Stromal cell of bone marrow (primary cell): ENCODE measurements at places on chromosomes 3 and 15.

DNA sequence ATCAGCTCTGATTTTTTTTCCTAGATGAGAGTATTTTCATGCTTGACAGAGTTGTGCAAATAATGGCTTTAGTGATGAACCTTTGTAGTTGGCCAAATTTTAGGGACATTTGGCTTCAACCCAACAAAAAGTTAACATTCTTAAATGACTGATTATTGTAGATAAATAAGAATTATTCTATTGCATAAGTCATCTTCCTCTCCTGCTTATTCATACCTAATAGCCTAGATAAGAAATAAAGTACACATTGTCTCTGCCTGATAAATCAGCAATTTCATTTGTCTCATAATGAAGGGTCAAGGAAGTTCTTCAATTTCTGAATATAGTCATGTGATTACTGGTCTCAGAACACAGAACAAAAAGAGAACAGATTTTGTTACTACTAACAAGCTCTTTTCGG lies 428.9 kb upstream of the IL12A start:
- DNase-seq: no peak

- DNase-seq: no peak
Observed at GRCh38 chr3:163879172-163879571, 1199.1 kb downstream of the SI start.

GRCh38 chr3:184648636-184649035 lies 63.2 kb downstream of the MAGEF1 start:
- DNase-seq: no peak

DNA sequence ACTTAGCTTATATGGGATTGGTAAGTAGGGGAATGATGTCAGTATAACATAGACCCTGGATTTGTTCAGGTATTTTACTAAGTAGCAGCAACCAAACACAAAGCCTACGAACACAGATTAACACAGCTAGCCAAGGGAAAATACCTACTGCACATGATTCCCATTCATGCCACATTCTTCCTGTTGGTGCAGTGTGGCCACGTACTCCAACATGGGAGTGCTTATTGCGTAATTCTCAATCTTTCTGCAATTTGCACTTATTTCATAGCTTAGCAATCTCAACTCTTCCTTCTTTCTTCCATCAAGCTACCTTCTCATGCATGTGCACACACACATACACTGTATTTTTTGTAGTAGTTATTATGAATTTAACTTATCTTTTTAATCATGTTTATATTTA lies 186.8 kb downstream of the IL5RA start:
- DNase-seq: no peak

- peak; percentile 81 for DNase-seq
Observed at GRCh38 chr3:111747490-111747889, 111.6 kb upstream of the PHLDB2 start.

GRCh38 chr3:159866201-159866746 lies 122.4 kb upstream of the IL12A start:
- DNase-seq: no peak

DNA sequence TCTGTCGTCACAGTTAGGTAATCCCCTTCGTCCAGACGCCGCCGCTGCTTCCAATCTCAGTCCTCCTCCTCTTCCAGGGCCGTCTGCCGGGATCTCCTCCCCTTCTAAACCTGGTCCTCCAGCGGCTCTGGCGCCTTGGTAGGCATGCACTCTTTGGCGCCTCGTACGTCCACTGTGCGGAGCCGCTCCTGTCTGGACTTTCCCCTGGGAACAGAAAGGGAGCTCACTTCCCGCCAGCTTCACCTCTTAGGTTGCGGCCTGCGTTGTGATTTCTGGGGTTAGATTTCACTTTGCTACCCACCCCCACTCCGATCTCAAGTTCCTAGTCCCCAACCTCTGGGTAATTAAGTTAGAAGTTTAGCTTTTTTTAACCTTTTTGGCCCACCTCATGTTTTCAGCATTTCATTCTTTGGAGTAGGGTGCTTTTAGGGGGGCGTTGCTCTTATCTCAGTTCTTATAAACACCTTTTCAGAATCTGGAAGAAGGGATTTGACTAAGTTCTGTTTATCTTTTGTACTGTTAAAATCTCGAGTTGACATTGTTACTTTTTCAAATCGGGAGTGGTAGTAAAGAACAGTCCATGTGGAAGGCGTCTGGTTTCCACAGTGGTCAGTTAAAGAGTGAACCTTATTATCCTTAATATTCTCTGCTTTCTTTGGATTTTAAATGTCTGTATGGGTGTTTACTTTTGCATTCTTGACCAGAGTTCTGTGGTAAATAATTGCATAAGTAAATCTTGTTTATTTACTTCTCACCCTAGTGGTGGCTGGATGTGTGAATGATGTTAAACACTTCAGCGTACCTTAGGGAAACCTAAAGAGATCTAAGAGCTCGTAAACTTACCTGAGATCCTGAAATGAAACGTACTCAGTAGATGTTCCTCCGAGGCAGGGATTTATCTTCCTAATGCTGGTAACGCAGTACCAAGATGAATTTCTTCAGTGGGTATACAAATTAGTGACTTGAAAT lies 611 bp downstream of the CTDSPL2 start:
- DNase-seq: peak; percentile 25

DNA sequence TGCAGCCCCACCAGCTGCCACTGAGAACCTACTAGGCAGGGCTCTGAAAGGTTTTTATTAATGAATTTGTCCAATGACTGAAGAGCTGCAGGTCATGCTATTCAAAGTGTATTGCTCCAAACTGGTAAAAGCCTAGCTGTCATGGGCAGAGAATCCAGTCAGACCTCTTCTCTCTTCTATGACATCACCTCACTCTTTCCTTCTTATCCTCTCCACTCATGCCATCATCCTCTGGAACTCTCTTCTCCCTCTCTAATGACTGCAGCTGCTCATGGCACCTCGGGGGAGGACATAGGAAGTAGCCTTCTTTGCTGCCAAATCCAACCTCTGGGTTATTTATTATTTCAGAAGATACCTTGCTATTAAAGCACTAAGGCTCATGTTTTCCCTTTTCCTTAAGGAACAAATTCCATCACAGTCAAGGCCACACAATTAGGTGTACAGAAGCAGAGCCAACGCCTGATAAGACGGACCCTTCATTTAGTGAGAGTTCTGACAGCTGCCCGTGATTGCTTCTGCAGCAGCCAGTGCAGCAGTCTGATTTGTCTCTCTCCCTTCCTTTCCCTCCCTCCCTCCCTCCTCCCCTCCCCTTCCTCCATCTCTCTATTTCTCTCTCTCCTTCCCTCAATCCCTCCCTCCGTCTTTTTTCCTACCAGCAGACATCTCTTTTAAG lies 87.0 kb upstream of the ONECUT1 start:
- DNase-seq: no peak

DNA sequence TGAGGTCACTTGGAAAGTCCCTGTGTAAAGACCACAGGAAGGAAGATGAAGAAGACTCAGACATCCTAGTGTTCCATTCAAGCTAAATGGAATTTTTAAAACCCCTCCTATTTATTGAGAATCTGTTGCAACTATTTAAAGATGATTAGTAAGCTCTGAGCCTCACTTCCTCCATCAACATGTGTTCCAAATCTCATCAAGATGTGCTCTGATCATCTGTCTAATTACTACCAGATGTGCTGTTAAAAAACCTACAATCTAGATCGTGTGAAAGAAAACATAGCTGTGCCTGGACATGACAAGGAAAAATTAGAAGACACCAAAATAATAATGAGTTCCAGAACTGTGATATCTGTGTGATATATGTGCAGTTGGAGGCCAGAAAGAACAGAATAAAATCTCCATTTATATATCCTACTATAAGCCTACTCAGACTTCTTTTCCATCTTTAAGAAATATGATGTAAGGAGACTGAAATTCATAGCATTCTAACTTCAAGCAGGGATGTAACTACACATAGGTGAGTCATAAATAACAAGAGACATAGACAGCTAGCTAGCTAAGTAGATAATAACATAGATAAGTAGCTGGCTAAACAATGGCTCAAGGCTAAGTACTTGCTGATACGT lies 7.8 kb downstream of the XPC start:
- DNase-seq: no peak

GRCh38 chr3:179768080-179768479 lies 115.2 kb downstream of the USP13 start:
- DNase-seq: peak; percentile 70

DNA sequence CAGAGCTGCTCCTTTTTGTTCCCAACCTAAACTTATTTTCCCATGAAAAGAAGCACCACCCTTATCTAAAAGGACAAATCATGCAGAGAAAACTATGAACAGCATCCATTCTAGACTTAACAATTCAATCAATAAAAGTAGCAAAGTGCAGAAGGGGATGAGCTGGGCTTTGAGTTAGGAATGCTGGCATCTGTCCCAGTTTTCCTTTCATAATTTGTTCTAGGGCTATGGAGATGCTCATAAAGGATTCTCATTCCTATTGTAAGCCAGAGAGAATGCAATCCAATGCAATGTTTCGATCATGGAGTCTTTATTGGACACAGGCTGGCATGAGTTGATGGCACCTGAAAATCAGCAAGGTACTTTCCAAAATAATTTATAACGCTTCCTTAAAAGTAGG lies 330.6 kb downstream of the VPS13C start:
- no peak for DNase-seq

DNA sequence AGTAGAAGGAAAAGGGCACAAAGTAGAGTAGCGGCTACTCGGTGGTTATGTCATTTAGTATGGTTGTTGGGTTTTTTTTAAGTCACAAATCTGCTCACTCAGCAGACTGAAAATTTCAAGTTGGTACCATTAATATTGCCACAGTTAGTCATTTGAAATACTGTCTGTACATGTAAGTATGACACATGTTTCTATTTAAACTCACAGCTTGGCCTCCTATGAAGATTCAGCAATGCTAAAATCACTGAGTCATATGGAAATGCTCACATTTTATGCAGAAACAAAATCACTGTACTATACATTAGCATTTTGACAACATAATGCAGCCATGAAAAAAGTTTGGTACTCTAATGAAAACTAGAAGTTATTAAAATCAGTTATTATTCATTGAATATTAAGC lies 571.9 kb downstream of the TAFA4 start:
- no peak for DNase-seq

GRCh38 chr3:142981108-142981507 lies 17.6 kb upstream of the PAQR9 start:
- DNase-seq: no peak

DNA sequence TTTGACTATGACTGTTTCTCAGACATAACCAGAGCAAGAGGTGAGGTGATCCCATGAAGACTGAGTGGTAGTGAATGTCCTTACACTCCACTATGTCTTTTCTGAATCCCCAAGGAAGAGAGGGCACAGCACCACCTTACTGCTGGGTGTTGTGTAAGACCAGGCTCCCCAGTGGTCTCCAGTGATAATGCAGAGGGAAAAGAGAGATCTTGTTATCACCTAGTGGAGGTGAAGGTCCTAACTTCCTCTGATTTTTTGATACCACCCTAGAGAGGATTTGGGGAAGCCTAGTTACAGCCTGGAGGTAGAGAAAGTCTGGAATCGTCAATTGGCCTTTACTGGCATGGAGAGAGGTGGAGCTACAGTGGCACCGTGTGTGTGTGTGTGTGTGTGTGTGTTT lies 288.0 kb upstream of the BCHE start:
- DNase-seq: no peak

GRCh38 chr15:92843814-92844213 lies 56.3 kb upstream of the CHD2 start:
- DNase-seq: no peak

- peak; percentile 7 for DNase-seq
Observed at GRCh38 chr15:26037369-26037768, 174.2 kb upstream of the ATP10A start.

DNA sequence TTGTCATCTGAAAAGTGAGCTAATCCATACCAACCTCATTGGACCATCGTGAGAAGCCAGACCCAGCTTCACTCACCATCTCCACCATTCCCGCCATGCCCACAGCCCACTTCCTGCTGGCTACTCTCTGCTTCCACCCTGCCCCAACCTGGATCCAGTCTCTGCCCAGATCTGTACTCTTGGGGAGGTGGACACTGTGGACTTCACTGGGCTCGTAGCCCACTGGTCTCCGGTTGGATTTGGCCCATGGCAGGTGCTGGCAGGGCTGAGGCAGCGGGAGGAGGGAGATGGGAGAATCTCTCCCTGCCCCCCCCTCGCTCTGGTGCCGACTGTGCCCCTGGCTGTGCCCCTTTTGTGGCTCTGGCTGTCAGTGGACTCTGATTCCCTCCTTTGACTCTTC lies 193.8 kb downstream of the ABHD5 start:
- no peak for DNase-seq

- DNase-seq: no peak
Observed at GRCh38 chr3:102614585-102614984, 179.8 kb downstream of the ZPLD1 start.

- peak; percentile 43 for DNase-seq
Observed at GRCh38 chr3:41893977-41894376, 67.9 kb downstream of the ULK4 start.

GRCh38 chr3:194124193-194124592 lies 11.8 kb upstream of the HES1 start:
- DNase-seq: no peak

DNA sequence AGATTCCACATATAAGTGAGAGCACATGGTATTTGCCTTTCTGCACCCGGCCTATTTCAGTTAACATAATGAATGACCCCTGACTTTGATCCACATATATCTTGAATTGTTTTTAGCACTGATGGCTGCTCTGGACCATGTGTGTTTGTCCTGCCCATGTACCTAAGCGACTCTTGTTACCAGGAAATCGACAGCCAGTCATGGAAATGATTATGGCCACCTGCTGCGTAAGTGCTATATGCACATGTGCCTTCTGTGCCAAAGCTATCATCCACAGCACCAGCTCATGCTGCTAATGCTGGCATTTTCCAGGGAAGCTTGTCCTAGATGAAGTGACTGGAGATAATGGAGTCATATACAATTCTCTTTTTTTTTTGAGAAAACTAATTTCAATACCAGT lies 103.7 kb downstream of the PEX5L start:
- no peak for DNase-seq

DNA sequence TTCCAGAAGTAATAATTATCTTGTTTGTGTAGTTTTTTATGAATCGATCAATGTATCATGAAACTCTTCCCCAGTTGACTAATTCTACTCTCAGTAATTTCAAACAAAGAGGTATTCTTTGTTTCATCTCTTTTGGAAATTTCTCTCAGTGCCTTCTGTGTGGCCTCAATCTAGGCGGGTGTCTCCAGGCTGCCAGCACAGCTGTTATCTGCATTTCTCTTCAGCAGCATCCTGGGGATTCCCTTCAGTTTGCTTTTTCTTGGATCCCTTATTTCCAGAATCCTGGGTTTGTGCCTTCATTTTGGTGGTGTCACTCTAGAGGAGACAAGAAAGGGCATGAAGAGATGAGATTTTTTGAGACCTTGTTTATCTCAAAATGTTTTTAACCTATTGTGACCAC lies 22.7 kb downstream of the NIPA2 start:
- no peak for DNase-seq

- no peak for DNase-seq
Observed at GRCh38 chr3:26260139-26260538, 362.4 kb upstream of the LRRC3B start.

DNA sequence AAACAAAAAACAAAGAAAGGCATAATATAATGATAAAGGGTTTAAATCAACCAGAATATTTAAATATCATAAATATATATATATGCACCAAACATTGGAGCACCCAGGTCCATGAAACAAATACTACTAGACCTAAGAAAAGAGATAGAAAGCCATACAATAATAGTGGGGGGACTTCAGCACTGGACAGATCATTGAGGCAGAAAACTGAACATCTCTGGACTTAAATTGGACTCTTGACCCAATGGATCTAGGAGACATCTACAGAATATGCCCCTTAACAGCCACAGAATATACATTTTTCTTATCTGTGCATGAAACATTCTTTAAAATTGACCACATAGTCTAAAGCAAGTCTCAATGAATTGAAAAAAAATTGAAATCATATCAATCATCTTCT lies 48.7 kb upstream of the CD96 start:
- DNase-seq: no peak
